Keratinocyte (primary cell): ENCODE measurements at places on chromosomes 5 and 9.

GRCh38 chr5:43602461-43603343 lies at the start of gene NNT:
NNT (plus strand) TSS chr5:43603180; CDS start chr5:43609196, 6,016 bp downstream.
- DNase-seq, result no peak

DNA sequence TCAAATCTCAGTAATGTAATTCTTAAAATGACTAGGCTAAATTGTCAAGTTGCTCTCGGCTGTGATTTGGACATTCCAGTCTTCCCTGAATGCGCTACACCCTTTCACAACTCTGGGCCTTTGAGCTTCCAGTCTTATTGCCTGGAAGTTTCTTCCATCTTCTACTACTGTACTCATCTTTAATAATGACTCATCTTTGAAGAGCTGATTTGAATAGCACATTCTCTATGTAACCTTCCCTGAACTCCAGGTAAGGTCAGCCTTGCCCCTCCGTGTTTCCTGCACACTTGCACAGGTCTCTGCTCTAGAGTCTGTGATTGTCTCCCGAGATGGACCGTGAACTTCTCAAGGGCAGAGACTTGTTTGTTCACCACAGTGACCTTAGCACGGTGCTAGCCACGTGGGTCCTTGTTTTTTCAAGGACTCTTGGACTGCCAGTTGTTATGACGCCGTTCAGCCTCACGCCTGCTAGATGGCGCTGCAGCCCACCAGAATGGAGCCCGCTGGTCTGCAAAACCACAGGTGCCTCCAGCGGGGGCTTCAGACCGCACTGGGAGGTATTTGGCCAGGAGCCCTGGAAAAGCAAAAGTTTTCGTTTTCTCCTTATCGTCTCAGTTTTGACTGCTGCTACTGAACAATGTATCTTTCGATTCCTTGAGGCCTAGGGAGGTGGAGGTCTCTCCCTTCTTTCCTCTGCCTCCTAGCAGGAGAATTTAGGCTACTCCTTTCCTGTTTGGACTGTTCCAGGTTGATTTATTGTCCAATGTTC lies 44.4 kb downstream of the SEC61B start:
- no peak for DNase-seq

DNA sequence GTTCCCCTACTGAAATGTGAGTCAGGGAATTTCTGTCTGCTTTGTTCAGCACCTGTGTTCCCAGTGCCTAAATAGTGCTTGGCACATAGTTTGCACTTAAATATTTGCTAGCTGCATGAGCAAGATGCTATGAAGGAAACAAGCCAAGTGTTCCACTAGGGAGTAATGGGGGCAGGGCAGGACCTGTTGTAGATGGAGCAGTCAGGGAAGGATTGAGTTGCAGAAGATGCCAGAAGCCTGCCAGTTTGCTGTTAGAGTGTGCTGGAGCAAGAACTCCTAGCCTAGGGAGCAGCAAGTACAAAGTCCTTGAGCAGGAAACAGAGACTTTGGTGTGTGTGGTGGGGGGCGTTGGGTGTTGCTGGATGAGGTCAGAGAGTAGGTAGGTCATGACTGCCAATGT lies 87.5 kb downstream of the DAB2IP start:
- no peak for DNase-seq

DNA sequence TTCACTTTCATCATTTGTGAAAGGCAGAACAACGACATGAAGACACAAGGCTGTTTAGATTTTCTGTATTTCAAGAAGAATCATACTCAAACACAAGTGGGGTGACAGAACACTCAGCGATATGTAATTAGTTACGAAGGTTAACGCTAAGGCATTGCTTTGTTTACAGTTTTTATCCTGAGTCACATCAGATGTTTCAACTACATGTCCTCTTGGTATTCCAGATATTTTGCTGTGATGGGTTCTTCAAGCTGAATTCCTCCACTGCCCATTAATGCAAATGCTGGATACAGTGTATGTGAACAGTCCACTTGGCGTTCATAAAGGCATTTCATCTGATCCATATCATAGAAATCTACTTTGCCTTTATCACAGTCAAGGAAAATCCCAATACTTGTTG lies 43.4 kb downstream of the TRIM36 start:
- no peak for DNase-seq
